Fibroblast of skin of right biceps (primary cell): ENCODE measurements at places on chromosomes 5 and 9.

DNA sequence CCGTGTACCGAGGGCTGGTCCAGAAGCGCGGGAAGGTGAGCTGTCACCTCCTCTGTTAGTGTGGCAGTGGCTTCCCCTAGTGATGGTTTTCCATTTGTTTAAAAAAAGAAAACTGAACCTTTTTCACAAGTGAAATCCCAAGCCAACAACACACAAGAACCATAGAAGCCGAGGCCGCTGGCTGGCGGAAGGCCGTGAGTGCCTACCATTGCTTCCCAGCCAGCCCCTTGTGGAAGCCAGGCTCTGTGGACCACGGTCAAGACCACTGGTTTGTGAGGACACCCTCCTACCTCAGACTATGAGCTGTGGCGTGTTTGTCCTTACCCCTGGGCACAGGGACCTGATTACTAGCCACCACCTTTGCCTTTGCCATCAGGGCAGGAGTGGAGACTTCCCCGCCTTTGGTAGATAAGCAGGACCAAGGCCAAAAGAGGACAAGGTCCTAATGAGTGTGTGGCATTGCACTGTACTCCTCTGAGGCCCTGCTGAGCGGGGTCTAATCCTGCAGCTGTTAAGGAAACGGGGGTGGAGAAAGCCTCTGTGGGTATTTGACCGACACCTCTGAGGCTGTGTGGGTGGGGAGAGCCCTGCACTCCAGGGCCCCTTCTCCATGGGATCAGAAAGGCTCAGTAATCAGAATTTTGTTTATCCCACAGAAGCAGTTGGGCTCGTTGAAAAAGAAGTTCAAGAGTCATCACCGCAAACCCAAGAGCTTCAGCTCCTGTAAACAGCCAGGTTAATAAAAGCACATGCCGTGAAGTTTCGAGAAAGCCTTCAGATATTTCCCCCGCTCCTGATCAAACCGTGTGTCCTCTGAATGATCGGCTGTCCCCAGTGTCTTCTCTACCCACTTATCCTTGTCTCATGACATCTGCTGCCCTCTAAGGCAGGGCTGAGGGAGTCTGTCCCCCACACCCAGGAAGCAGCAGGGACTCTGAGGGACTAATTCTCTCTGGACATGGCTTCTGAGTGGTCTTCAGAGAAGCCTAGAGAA, 4.3 kb downstream of the SURF2 start:
- no peak for DNase-seq

- DNase-seq: no peak
Observed at GRCh38 chr9:36840898-36841536, 193.1 kb downstream of the PAX5 start.

- no peak for DNase-seq
Observed at GRCh38 chr9:97868859-97869258, 15.8 kb downstream of the FOXE1 start.

- no peak for DNase-seq
Observed at GRCh38 chr9:110921705-110922104, 116.6 kb downstream of the LPAR1 start.

GRCh38 chr5:145838276-145838675, 3.1 kb upstream of the PRELID2 start:
- no peak for DNase-seq

- no peak for DNase-seq
Observed at GRCh38 chr5:128815201-128815600, 150.1 kb upstream of the SLC27A6 start.

GRCh38 chr5:148998174-148998797, 64.6 kb downstream of the SH3TC2 start:
- peak; percentile 65 for DNase-seq

DNA sequence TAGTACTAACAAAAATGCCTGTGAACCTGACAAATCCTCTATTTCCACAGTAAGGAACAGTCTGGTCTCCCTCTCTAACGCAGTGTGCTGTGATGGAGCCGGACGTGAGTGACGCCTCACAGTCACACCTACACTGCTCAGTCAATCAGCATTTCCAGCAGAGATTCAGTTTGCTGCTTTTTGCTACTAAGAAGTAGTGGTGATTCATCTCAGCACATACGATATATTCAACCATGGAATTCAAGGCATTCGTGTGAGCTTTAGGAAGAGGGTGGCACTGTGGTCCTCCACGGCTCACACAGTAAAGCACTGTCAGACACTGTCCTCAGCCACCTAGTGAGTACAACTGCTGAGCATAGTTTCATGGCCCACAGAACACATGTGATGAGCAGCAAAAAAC, 70.9 kb downstream of the SETX start:
- peak; percentile 63 for DNase-seq

GRCh38 chr5:2737273-2738155, 14.0 kb downstream of the IRX2 start:
- no peak for DNase-seq

GRCh38 chr9:19967888-19968459, 179.1 kb upstream of the SLC24A2 start:
- no peak for DNase-seq

- no peak for DNase-seq
Observed at GRCh38 chr5:67061511-67061910, 135.1 kb downstream of the CD180 start.

DNA sequence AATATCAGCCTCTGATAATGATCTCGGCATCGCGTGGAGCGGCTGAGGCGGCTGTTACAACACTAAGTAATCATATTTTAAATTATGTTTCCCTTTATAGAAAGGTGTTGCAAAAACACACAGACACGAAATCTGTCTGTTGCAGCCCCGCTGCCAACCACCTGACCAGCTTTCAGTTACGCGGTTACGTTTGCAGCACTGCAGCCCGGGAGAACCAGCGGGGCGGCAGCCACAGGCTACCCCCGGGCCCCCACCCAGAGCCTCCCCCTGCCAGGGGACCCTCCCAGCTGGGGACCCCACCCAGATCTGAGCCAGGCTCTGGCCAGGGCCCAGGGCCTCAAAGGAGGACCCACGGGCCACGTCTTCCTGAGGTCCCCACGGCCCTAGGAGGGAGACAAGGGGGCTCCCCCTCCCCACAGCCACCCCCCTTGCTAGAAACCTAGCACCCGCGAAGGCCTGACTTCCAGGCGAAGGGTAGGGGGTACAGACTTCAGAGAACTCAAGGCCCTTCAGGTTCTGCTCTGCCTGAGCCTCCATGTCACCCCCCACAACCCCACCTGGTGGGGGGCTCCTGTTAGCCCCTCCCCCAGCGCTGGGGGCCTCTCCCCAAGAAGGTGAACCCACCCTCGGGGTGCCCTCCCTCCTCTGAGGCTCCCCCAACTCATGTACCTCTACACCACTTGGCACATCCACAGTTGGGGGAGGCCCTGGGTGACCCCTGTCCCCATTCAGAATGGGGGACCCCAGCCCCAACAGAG, 6.0 kb downstream of the NACC2 start:
- no peak for DNase-seq
